ENCODE measurements at places on chromosomes 16 and 17.

DNA sequence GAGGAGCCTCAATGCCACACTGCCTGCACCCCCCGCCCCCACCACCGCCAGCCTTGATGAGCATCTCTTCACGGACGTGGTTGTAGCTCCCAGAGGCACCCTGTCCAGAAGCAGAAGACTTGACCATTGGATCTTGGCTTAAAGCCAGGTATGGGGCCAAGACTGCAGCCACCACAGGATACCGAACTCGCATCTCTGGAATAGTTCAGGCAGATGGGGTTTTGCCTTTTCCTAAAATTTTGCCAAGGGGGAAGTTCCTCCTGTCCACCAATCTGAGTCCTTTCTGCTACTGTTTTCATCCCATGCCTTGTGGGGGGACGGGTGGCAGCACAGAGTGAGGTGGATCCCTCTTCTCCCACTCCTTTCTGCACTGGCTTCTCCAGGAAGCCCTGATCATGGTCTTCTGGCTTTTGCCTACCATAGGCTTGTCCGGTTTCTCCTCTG is 939 bp downstream of the CORO6 start:
- no peak for DNase-seq

- no peak for DNase-seq
Measured at GRCh38 chr17:75473246-75473645, 16.8 kb downstream of the TMEM94 start.

DNA sequence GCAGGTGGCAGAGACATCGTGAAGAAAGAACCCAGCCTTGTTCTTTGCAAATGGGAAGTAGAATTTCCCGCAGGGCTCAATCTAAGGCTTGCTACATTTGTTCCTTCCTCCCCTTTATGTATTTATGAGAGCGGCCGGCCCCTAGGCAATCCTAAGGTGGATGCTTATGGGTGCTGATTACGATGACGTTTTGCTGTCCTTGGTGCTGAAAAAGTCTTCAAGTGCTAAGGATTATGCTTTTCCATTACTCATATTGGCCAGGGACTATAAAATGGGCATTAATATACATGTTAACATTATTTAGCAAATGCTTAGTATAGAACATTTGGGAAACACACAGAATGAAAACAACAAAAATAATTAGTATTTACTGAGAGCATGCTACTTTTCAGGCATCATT is 313.3 kb upstream of the XYLT1 start:
- peak; percentile 65 for DNase-seq

DNA sequence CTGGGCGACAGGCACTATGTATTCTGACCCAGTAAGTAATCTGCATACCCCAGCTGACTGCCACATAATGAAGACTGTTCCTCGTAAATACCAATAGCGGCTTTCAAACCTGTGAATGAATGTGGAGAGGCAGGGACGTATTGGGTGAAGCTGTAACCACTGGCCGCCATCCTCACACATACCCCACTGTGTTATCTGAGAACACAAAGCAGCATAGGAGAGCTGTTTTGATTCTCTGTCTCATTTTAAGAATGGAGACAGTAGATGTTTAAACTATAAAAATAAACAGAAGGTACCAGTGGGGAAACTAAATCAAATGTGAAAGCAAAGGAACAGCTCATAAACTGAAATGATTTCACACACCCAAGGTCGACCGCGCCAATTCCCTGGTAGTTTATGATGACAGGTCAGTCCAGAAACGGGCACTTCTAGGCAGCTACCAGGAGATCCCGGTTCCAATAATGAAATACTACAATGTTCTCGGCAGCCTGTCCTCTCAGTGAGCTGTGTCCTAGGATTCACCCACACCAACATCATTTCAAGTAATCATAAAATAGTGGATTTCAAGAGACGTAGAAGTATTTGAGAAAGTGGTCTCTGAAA is 109.7 kb downstream of the ADCY9 start:
- no peak for DNase-seq

GRCh38 chr16:49780433-49780832 is 75.5 kb downstream of the ZNF423 start:
- DNase-seq: no peak

GRCh38 chr16:56606071-56606475 is 2.3 kb upstream of the MT2A start:
- DNase-seq: no peak

DNA sequence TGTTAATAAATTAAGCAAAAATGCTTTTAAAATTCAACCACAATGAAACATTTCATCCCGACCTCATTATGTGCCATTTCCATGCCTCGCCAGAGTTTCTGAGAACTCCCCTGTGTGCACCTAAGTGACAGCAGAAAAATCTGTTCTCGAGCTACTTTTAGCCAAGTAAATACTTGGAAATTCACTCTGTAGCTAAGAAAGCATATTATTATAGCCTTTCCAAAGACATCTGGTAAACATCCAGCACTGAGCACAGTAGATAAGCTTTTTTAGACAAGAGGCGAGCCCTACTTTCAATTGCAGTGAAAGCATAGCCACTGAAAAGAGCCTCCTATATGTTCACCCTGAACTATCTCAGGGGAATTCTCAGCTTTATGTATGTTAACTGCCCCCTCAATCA is 242.8 kb upstream of the PSMD7 start:
- no peak for DNase-seq

GRCh38 chr17:10875984-10876555 is 38.2 kb upstream of the PIRT start:
- DNase-seq: peak; percentile 30

DNA sequence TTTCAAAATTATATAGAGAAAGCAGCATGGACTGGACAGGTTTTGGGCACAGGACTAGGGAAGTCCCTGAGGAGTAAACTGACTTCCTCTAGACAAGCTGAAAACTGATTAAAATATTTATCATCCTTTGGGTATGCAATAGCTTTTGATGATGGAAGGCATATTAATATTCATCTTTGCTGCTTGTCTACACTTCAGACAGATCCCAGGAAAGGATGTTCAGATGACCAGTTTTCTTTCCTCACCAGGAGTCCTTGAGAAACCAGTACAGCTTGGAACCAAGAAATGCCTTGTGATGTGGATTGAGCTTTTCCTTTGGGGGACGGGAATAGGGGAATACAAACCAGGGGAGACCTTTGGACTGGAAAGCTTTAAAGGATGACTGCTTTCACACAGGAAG is 195.5 kb downstream of the FTO start:
- no peak for DNase-seq

GRCh38 chr16:81861503-81861902 is 82.4 kb downstream of the PLCG2 start:
- no peak for DNase-seq

Data from left kidney (tissue), 8 donors.